Stimulated activated CD8-positive, alpha-beta memory T cell treated with anti-CD3 and anti-CD28 coated beads, Interleukin-12 subunit alpha, Interleukin-12 subunit beta, amount 100 ng/mL, for 1 hour (primary cell): ENCODE measurements at places on chromosomes 11 and 22.
A peak's percentile ranks its signal among the peaks of the same experiment; 100 is the strongest.

GRCh38 chr22:20948450-20948849 lies 18.6 kb upstream of the AIFM3 start:
- no peak for DNase-seq

DNA sequence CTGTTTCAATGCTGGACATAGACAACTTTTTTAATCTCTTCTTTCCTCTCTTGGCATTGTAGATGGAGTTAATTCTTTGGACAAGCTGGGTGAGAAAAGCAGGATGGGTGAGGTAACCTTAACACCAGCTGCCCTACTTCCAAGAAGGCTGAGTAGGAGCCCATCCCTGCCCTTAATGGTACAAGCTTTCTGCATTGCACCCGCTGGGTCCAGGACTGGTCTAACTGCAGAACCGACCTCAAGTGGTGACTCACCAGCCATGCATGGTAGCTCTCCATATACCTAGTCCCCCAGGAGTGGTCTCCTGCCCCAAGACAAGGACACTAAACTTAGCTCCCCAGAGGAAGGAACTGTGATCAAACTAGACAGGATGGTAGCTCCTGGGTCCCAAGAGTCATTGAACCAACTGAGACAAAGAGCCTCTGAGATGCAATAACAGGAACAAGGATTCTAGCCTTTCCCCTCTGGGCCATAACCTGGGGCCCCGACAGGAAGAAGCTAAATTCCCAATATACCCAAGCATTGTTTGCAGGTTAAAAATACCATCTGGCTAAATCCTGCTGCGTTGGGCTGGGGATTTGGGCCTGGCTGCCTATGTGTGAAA lies 32.1 kb downstream of the RPL27A start:
- no peak for DNase-seq

DNA sequence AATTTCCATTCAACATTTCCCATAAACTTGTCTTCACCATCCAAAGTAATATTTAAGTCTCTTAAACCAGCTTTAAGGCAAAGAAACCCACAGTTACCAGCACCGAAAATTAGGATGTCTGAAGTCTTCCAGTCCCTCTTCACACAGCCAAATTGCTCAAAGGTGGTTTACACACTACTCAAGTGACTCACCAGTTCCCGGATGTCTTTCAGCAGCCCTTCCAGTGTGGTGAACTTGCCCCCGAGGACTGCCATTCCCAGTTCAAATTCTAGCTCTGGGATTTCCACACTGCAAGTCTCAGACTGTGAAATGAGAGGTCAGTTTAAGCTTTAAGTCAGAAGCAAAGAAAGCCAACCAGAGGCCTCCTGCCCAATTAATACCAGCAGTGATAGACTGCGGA lies 5.1 kb downstream of the ZPR1 start:
- no peak for DNase-seq

DNA sequence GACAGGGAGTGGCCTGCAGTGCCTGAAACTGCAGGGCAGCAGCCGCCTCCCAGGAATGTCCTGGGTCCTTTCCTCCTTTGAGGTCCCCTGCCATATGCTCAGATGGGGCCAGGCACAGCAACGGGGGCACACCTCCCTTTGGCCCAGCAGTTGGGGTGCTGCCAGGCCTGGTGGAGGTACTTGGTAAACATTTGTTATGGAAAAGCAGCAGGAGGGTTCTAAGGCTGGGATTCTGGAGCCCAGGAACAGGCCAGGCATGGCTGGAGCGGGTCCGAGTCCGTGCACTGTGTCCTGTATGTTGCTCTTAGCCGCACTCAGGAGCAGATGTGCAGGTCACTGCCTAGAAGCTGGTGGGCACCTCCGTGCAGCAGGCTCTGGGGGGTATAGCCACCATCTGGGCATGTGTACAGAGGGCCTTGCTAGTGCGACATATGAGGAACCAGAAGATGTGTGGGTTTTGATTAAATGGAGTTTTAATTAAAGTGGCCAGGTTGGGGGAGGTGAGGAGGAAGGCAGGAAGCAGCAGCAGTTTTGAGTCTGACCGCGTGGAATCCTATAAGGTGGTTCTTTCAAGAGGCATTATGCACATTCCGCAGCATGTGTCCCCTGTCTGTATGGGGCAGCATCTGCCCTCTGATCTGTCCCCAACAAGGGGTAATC lies 1.5 kb downstream of the ADORA2A start:
- DNase-seq: no peak

DNA sequence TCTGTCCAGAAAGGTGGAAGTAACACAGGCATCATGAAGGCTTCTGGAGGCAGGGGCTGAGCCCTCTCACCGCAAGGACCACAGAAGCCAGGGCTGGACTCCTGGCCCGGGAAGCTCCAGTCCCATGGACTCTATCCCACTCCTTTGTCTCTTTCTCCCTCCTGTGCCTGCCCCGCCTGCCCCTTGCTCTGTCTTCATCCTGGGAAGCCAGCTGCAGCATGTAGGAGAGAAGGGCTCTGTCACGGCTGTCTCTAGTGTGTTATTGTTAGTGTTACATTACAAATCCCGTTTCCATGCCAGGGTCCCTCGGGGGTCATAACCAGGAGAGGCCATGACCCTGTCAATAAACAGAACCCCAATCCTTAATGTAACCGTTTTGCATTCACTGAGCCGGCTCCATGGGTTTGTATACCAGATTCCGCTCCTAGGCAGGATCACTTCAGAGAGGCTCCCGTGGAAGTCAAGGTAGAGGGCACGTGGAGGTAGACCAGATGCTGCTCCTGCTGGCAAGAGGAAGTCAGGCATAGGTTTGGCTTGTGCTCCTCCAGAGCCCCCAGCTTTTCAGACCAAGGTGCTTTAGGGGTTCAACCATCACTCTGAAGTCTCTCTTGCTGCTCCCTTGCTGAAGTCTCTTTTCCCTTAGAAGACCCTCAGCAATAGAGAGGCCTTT lies 293.2 kb downstream of the ETS1 start:
- DNase-seq: no peak

- DNase-seq: no peak
Observed at GRCh38 chr11:13249992-13250391, 27.6 kb upstream of the BMAL1 start.

- peak; percentile 12 for DNase-seq
Observed at GRCh38 chr22:24106385-24107381, 74.6 kb upstream of the SUSD2 start.

DNA sequence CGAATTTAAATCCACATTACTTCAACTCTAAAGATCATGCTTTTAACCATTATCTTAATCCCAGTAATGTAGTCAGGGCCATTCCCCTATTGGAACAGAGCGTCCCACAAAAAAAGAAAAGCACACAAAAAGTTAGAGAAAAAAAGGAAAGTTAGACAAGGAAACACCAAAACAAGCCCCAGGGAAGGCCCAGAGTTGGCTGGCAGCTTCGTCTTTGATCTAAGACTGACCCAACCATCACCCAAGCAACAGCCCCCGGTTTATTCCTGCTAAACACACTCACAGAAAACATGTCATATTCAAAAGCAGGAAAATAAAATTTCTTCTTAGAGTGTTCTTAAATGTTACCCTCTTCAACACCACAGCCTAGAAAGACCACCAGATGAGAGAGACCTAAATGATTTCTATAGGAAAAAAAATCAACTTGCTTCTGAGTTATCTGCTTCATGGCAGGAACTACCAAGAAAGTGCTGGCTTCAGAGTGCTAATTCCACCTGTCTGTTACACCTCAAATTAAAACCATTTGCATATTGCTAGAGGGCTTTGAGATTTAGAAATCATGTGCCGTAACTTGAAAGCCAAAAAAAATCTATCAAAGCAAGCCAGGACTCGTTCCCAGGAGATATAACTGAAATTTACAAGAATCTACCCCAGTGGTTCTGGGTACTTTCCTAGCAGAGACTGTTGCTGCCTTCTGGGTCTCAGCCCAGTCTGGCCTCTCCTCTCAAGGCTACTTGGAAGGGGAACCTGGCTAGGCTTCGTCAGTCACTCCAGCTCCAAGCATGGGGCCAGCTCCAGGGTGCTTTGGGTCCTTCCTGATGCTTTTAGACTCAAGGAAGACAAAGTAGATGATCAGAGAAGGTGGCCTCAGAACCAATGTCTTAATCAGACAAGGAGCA lies 31.2 kb downstream of the POU2AF3 start:
- DNase-seq: no peak

GRCh38 chr22:35458547-35459422 lies 58.8 kb downstream of the MCM5 start:
- no peak for DNase-seq

DNA sequence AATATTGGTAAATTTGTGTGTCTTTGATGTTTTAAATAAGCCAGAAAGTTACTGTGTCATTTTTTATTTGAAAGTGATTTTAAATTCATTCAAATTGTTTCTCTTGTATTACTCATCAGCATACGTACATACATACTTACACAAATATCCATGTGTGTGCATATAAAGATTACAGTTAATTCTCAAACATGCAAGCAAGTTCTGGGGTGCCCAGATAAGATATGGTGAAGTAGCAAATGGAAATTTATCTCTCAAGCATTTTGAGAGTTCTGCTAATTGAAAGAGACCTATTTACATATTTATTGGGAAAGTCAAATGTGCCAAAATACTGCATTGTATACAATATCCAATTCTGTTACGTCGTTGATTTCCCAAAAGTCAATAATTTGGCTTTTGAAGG lies 1024.0 kb upstream of the CNTN5 start:
- no peak for DNase-seq

- DNase-seq: no peak
Observed at GRCh38 chr11:108751444-108751843, 86.6 kb downstream of the DDX10 start.

GRCh38 chr22:35330258-35330861 lies 30.7 kb downstream of the TOM1 start:
- DNase-seq: no peak

GRCh38 chr11:58121096-58121495 lies 4.2 kb downstream of the OR9I1 start:
- DNase-seq: no peak

GRCh38 chr22:31272522-31273446 lies 19.5 kb downstream of the PIK3IP1 start:
- no peak for DNase-seq

GRCh38 chr22:39658806-39659463 lies 88.4 kb downstream of the CACNA1I start:
- no peak for DNase-seq

DNA sequence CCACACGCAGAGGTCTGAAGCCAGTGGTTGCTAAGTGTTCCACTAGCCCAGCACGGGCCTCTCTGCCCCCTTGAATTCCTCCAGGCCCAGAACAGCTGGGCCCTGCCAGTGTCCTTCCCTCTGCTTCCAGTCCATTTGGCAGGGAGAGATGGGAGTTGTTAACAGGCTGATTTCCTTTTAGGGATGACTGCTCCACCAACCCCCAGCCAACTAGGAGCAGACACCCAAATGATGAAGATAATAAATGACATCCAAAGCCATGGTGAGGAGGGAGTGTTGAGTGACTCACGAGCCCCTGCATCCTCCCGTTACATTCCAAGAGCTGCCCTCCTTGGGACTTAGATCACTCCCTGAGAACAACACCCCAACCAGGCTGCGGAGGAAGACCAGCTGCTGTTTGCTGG lies 20.6 kb downstream of the PARVA start:
- DNase-seq: no peak

- no peak for DNase-seq
Observed at GRCh38 chr11:38547462-38547861, 1949.4 kb upstream of the RAG2 start.

DNA sequence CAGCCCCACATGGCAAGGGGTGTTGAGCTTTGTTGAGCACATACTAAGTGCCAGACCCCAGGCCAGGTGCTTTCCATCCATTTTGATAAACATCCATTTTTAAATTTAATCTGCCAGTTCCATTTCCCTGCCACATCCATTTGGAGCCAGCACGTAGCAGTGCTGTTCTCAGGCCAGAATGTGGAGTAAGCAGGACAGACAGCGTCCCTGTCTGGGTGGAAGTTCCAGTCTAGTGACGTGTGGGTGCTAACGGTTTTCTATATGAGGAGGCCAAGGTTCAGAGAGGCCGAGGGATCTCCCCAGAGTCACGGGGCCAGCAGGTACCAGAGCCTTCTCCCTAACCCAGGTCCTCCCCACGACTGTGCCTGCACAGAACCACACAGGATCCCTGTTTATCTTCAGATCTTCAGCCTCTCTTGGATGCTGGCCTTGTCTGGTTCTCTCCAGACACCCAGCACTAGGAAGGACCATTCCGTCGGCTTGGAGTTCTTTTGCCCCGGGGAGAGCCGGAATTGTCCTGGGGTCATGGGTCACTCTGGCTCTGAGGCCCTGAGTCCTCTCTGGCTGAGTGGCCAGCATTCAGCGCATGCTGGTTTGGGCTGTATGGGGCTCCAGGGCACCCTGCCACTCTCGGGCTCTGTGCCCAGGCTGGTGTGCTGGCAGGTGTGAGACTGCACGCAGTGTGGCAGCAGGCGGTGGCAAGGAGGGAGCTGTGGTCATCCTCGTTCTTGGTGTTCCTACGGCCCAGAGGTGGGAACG lies 63.6 kb upstream of the PPARA start:
- no peak for DNase-seq

DNA sequence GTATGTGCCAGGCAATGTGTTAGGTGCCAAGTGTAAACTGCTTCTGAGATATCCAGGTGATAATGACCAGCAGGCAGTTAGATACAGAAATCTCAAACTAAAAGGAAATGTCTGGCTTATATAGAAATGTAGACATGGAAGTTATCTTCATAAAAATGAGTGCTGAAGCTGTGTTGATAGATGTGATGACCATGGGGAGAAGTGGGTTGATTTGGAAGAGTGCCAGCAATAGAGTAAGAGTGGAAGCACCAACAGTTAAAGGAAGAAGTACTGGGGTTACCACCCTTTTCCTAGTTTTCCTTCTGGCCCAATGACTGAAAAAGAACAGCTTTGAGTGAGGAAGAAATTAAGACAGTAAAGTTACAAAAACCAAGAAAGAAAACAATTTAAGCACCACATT lies 68.5 kb downstream of the C2CD3 start:
- DNase-seq: no peak

GRCh38 chr22:46085828-46086576 lies 64.3 kb upstream of the PPARA start:
- DNase-seq: no peak

GRCh38 chr22:32142600-32142999 lies 16.5 kb downstream of the C22orf42 start:
- no peak for DNase-seq

DNA sequence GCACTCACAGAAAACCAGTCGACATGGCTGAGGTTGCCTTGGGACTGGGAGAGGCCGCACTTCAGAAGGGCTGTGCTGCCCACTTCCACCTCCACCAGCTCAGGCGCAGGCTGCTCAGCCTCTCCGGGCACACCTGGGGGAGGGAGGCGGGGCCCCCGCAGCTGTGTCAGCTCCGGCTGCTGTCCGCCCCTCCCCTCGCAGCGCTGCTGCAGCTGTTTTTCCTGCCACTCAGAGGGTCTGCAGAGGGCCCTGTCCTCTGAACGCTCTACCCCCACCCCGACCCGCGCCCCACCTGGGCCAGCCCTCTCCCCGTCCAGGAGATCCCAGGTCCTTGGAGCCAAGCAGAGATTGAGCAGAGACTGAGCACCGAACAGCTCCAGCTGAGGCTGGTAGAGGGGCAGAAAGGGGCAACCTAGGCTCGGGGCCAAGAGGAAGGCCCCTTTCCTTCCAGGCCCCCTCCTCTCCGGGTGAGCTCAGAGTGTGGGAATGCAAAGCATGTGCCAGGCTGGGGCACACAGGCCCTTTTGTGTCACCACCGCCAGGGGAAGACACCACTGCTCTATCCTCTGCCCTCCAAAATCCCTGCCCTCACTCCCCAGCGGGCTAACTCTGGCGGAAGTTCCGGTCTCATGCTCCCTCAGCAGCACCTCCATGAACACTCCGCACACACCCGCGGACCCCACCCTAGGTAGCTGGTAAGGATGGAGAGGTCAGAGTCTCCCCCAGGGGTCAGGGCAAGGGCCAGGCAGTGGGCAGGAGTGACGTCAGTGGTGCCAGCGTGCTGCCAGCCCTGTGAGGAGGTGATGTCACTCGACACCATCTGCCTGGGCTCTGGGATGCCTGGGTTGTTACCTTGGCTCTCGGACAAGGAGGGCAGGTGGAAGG lies 1.6 kb downstream of the MCAM start:
- no peak for DNase-seq

GRCh38 chr11:6419009-6419631 lies at the start of gene APBB1:
APBB1 (minus strand) TSS chr11:6419094; CDS start chr11:6411347, 7,747 bp downstream.
- peak; percentile 47 for DNase-seq
